Inflammatory macrophage treated with lipopolysaccharide for 4 hours (primary cell): ENCODE measurements at places on chromosomes 11 and 22.

GRCh38 chr11:57801183-57801485 lies 39.5 kb downstream of the CTNND1 start:
- peak; percentile 15 for DNase-seq

- DNase-seq, result no peak
These were observed 14.9 kb downstream of the SCYL1 start for GRCh38 chr11:65539744-65540289.

GRCh38 chr11:9787260-9787659 lies 123.4 kb downstream of the SWAP70 start:
- no peak for DNase-seq

DNA sequence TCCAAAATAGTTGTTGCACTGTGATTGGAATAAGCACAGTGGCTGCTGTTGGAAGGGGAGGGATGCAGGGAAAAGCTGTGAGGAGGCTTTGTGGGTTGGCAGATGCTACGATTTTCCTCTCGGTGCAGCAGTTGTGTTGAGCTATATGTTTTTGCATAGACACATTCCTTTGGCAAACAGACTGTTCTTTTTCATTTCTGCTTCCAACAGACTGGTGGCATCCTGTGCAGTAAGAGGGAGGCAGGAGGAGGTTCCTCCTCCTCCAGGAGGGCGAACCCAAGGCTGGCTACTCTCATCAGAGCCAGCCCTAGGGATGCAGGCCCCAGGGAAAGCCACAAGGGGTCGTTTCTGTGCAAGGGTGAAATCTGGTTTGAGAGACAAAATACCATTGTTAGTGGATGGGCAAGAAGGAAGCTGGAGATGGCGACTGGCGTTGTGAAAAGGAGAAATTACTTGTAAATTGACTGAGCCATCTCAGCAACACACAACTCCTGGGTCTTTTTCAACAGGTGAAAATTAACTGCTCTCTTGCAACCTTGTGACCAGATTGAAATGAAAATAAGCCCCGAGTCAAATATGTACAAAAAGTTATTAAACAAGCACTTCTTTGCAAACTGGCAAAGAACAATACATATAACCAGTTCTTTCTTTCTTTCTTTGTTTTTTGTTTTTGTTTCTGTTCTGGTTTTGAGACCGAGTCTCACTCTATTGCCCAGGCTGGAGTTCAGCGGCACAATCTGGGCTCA lies 26.5 kb upstream of the UBASH3B start:
- DNase-seq, result peak; percentile 77

DNA sequence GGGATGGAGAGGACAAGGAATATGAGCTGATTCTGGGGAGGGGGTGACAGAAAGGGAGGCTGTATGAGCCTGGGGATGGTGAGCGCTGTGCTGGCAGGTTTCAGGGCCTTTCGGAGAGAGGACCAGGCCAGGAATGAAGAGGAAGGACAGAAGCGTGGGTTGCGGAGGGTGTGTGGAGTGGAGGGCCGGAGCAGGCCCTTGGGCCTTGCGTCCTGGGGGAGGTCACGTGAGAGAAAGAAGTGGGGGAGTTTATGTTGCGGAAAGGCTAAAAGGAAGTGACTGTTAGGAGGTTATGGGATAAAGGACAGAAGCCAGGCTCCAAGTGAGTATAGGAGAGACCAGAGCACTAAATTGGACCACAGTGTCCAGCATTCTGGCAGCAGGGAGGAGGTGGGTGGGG lies 17.5 kb downstream of the BCR start:
- DNase-seq, result peak; percentile 39
